Naive thymus-derived CD8-positive, alpha-beta T cell (primary cell): ENCODE measurements at places on chromosomes 1 and 21.

DNA sequence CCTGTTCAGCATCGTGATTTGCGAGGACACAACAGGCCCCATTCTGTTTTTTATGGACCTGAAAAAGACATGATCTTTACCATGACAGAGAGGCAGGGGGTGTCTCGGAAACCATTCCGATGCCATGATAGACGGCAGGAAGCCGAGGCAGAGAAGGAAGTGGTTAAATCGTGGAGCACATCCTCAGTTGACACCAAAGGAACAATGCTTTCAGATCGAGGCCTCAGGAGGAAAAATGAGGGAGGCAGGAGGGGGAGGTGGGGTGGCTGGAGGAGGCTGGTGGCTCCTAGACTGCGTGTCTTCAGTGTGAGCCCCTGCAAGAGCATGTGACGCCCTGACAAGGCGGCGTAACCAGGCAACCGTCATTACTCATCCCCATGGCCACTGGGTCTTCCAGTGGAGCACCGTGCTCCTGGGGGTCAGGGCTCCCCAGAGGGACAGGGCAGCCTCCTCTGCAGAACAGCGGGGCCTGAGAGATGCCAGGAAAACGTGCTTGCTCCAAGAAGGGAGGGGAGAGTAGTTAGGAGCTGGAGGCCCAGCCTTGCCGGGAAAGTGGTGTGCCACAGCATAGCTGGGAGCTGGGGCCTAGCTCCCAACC, 172.8 kb upstream of the TMEM51 start:
- DNase-seq = no peak

- no peak for DNase-seq
Observed at GRCh38 chr1:109523706-109524105, 14.2 kb upstream of the AMIGO1 start.

DNA sequence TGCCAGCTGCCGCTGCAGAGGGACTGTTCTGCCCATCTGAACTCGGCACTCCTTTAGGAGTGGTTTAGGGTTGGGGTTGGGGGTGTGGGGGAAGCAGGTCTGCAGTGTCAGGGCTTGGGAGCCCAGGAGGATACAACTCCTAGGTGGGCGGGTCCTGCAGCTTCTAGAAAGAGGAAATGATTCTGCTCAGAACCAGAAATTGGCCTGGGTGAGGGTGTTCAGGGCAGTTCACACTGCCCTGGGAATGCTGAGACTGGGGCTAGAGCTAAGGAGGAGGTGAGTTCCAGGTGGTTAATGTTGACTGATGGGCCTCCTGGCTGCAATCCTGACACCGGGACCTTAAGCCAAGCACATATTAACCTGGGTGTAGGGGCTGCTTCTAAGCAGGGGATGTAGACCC, 4.8 kb upstream of the SLC26A9 start:
- no peak for DNase-seq

DNA sequence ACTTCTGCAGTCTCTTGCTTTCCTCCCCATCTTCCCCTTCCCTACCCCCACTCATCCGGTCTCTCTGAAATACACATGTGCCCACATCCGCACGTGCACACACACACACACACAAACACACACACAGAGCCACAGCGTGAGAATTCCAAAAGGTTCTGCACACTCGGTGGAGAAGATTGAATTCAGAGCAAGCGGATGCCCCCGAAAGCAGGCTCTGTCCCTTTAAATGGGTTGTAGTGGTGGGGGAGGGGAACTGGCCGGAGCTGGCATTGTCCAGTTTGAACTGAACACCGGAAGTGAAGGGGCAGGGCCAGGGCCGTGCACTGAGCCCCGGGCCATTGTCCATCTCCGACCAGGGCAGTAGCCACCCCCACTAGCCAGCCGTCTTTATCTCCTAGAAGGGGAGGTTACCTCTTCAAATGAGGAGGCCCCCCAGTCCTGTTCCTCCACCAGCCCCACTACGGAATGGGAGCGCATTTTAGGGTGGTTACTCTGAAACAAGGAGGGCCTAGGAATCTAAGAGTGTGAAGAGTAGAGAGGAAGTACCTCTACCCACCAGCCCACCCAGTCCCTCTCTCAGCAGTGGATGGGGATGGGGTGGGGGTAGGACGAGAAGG, 1.3 kb upstream of the LIN28A start:
- DNase-seq = no peak

DNA sequence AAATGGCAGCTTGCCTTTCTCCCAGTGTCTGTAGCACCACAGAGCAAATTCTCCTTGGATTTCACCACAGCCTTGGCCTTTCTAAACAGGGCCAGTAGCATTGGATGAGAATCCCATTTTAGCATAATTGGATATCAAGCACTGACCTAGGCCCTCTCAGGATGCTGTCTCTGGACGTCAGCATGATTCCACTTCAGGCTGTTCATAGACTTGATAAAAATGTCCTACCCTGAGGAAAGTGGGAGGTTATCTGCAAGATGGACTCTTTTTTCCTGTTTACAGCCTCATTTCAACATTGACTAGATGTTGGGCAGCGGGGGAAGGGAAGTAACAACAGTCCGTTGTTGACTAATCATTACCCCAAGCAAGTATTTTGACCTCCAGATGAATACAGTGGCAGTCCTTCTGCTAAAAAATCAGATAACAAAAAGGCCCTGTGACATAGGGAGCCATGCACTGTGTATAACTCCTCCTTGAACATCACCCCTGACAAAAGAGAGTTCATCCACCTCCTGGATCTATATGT, 5.2 kb downstream of the NPL start:
- no peak for DNase-seq
